ENCODE measurements at places on chromosomes 6 and 20.

DNA sequence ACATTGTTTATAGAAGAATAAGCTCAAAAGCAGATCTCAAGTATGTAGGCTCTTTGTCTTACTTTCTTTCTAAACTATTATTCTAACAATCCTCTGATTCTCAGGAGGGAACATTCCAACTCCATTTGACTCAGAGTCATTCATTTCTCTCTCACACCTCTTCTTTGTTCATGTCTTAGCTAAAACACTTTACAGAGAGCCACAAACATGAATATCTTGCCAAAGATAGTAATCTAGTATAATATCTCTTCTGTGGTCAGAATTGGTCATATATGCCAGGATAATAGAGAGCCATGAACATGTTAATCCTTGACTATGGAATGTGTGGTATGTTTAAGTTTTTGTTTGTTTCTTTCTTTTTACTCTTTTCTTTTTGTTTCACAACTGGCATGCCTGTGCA lies 456.0 kb upstream of the PTCHD4 start:
- no peak for DNase-seq

DNA sequence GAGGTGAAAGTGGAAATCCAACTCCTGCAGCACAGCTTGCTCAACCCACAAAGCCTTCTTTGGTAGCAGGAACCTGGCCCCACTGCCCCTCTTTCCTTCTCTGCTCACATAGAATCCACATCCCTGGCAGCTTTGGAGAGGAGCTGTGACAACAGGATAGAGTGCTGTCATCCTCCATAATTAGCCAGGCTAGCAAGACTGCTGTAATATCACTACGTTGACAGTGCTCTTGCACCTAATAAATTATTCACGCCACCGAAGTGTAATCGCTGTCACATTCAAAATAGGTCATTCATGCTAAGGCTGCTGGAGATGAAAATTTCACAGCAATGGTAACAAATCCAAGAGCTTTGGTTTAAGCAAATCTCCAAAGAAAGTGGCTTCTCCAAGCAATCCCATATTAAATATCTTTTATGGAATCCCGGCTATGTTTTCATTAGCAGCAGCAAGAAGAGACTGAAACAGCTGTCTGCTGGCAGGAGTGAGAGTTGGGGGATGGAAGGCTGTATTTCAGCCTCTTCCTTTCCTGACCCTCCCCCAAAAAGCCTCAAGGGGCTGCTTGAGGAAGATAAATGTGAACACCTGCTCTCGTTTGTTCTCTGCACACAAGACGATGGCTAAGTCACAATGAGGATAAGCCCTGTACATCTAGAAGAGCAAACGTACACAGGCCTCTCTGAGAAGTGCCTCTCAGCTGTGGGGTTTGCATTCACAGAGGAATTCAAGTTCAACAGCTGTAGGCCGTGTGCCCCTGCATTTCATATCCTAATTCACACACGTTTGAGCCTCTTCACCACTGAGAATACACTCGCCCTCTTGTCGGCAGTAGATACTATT lies 16.5 kb downstream of the RIPOR2 start:
- no peak for DNase-seq

GRCh38 chr6:118558464-118559217 lies 10.5 kb downstream of the PLN start:
- DNase-seq: no peak

- DNase-seq: no peak
These were observed 2.5 kb upstream of the CASS4 start for GRCh38 chr20:56409521-56409920.

DNA sequence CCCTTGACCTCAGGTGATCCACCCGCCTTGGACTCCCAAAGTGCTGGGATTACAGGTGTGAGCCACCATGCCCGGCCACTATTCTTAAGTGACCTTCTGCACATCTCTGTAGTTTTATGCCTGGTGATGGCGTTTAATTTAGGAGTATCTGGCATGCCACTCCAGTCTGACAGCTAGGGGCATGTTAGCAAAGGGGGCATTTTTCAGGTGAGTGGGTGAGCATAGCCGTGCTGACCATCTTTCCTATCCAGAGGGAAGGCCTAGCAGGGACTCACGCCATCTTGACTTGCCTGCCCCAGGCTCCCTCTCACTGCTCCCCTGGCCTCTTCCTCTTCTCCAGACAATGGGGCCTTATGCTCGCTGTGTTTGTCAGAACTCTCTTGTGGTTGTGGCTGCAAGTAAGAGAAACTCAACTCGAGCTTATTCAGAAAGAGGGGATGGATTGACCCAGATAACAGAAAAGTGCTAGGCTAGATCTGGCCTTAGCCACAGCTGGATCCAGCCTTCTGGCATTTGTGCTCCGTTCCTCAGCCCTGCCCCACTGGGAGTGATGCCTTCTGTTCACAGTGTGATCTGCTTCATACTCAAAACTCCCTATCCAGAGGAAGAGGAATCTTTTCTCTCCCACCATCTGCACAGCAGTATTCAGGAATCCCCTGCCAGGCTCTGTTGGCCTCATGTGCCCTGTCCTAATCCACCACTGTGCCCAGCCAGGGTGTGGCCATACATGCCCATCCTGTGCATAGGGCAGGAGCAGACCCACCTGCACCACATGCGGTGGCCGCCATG lies 174.5 kb upstream of the AKAP12 start:
- no peak for DNase-seq

DNA sequence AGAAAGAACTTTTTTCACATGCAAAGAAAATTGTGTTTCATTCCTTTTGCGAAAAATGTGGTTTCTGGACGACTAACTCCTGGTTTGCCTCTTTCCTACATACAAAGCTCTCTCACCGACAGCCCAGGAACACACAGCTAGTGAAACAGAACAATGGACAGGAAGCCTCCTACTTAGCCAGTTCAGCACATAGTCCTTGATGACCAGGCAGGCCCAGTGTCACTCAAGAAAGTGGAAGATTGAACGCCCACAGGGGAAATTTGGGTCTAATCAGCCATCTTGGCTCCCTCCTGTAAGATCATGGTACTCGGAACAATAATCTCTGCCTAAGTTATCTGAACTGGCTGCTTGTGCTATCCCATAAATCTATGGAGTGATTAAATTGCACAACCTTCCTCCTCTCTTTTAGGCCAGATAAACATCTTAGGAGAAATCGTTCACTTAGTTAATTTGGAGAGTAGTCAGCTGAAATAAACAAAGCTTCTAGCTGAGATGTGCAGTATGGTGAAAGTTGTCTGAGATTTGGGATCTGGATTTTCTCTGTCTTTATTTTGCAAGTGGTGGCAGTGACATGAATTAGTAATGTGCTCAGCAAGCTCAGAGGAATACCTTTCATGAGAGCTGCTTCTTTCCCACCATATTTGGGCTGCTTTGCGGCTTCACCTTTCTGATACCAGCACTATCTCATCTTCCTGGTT lies 147.0 kb downstream of the MTFR2 start:
- no peak for DNase-seq

DNA sequence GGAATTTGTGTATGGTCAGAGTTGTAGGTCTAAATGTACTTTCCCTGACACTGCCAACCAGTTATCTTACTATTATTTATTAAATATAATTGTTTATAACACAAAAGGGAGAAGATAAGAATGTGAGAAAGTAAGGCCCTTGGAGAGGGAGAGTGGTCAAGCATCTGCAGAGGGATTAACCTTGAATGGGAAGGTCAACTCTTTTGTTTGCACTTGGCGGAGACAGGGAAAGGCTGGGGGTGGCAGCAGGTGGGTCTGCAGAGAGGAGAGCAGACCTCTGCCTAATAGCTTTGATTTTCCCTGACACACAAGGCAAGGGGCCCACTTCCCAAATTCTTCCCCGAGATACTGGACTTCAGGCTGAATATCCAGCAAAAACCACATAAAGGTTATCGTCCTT lies 4.2 kb downstream of the LRP11 start:
- no peak for DNase-seq

DNA sequence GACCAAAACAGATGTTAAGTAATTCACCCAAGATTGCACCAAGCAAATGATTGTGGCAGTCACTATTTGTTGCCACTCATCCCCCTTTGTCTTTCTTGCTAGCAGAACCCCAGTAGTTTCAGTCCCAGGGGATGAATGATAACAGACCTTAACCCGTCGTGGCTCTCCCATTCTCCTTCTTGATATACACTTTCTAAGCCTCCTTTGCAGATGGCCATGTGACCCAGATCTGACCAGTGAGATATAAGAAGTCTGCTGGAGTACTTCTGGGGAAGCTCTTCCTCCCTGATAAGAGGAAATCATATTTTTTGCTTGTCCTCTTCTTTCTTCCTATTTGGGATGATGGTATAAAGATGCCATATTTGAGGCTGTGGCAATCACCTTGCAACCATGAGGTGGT lies 9.6 kb upstream of the SH3BGRL2 start:
- DNase-seq: no peak

- no peak for DNase-seq
These were observed 41.2 kb upstream of the PROKR2 start for GRCh38 chr20:5357946-5358345.

DNA sequence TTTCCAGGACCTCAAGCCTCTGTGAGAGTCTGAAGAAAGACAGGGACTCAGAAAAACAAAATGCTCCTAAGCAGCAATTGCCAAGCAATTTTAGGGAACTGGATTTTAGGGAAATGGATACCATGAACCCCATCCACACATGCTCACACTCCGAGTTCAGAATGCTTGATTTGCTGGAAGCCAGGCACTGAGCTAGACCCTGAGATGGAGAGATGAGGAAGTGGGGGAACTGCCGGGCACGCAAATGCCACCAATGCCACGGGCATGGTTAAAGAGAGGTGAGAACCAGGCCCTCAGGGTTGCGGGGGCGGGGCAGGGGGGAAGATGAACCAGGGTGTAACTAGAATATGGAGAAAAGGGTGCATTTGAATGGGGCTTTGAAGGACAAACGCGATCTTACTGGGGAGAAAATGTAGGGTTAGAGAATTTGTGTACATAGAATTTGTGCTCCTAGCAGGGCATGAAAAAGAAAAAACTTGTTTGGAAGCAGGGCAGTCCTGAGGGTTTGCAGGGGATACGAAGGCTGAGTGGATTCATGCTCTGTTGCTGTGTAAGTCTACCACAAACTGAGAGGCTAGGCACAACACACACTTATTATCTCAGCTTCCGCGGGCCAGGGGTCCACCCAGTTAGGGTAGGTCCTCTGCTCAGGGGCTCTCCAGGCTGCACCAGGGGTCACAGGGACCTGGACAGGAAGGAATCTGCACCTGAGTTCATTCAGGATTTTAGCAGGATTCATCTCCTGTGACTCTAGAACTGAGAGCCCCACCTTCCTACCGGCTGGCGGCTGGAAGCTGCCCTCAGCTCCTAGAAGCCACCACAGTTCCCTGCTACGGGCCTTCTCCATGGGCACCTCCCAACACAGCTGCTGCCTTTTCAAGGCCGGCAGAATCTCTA lies 108.0 kb downstream of the SNX5 start:
- DNase-seq: no peak

DNA sequence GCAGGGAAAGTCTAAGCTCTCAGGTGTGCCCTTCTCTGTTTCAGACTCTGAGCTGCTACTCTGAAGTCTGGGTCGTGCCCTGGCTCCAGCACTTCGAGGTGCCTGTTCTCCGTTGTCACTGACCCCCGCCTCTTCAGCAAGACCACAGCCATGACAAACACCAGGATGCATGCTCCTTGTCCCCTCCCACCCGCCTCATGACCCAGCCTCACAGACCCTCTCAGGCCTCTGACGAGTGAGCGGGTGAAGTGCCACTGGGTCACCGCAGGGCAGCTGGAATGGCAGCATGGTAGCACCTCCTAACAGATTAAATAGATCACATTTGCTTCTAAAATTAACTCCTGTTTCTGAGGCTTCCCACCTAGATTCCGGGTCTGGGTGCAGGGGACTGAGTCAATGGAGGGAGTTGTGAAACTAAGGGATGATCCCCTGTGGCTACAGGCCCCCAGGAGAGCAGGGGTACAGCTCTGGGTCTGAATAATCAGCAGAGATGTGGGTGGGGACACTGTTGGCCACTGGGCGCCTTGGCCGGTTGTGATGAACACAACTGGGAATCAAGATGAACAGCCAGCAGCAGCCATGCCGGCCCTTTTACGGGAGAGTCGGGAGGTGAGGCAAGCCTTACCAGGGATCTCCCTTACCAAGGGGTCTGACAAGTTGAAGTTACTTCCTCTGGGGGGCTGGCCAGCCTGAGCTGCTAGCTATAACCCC lies 10.7 kb downstream of the CST7 start:
- DNase-seq: no peak

DNA sequence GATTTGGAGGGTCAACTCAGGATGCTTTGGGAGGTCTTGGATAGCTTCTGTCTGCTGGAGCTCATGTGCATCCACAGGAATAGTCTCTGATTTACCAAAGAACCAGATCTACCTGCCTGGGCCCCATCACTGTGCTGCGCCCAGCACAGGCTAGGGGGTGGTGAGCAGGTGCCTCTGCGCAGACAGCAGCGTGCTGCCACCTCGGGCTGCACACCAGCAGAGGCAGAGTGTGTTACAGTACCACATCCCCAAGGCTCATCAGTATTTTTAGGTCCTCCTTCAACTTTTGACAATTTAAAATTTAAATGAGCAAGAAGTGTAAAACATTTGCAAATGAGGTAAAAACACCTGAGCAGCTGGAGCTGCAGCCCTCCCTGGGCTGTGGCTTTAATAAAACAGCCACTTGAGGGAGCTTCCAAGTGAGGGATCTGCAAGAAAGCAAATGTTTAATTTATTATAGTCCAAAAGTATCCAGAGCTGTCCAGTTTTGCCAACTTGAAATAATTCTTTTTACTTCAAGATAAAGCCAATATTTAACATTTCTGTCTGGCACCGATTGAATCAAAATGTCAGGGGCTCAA lies 324.9 kb downstream of the ZFAND3 start:
- DNase-seq: no peak

DNA sequence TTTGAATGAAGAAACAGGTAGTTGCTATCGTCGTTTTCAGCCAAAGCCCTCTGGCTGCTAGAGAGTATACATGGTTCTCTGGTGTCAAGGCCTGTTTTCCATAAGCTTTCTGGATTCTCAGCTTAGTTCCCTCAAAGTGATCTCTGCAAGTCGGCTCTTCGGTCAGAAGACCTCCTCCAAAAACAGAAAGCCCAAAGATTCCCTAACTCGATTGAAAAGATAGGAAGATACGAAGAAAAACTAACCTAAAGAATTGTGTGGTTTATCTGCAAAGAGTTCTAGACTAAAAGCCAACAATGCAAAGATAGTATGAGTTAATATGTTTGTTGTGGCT lies 545 bp upstream of the ASCC3 start:
- no peak for DNase-seq

DNA sequence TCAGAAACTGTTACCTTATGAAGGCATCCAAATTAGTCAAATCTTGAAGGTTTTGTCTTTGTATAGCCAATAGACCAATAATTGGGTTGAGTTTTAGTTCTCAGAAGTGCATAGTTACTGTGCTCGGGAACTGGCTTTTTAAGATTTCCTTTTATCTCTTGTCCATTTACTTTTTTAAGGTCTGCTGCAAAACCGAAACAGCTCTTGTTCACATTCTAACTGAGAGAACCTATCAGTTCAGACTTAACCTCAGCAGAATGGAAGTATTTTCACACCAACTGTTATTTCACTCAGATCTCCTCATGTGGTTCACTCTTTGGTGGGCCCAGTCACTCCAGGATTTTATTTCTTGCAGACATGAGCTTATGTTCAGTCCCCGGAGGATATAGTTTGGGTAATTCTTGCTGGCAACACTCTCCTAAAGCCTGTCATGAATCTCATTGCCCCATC lies 55.5 kb downstream of the TPBG start:
- DNase-seq: no peak

GRCh38 chr20:37968841-37969401 lies 64.3 kb downstream of the TTI1 start:
- no peak for DNase-seq

Measured in D341Med (cell line).